ENCODE measurements at places on chromosomes 3 and 15. TPM values are rescaled to one million over a fixed set of nuclear protein-coding genes. Genes with fewer than 3 reads are reported as not detected.

TMEM207 gene
- not detected for total RNA-seq

SMARCC1 gene
- total RNA-seq = 67.9 TPM

CCR3 gene
- 0.43 TPM for total RNA-seq

TMEM40 gene
- total RNA-seq = not detected

SLC30A4 gene
- 6.7 TPM for total RNA-seq

PIF1 gene
- total RNA-seq = 0.67 TPM

SAMD7 gene
- not detected for total RNA-seq

CYP1A2 gene
- total RNA-seq = 0.32 TPM

CD276 gene
- 60.8 TPM for total RNA-seq

ITIH1 gene
- total RNA-seq = not detected

HCLS1 gene
- total RNA-seq = 76.5 TPM

BBX gene
- total RNA-seq = 62.3 TPM

LRRC31 gene
- 1.7 TPM for total RNA-seq

DNAH12 gene
- 0.52 TPM for total RNA-seq

RASL12 gene
- 20.2 TPM for total RNA-seq

FBLN2 gene
- 32.9 TPM for total RNA-seq

C3orf20 gene
- total RNA-seq = 0.14 TPM

SLC2A2 gene
- not detected for total RNA-seq

SLCO2A1 gene
- total RNA-seq = 234 TPM

ATP13A5 gene
- total RNA-seq = 2.0 TPM

ZNF662 gene
- total RNA-seq = 9.6 TPM

RUBCN gene
- total RNA-seq = 35.2 TPM

EFCAB12 gene
- total RNA-seq = 0.55 TPM

TBCCD1 gene
- total RNA-seq = 11.3 TPM

GREM1 gene
- 2.8 TPM for total RNA-seq

ZBTB38 gene
- 118 TPM for total RNA-seq

RPL39L gene
- 3.9 TPM for total RNA-seq

CPNE9 gene
- total RNA-seq = 0.90 TPM

PATL2 gene
- 3.7 TPM for total RNA-seq

ITGA11 gene
- total RNA-seq = 7.1 TPM
